ENCODE measurements at places on chromosomes 2 and 18.
A peak's percentile ranks its signal among the peaks of the same experiment; 100 is the strongest.

DNA sequence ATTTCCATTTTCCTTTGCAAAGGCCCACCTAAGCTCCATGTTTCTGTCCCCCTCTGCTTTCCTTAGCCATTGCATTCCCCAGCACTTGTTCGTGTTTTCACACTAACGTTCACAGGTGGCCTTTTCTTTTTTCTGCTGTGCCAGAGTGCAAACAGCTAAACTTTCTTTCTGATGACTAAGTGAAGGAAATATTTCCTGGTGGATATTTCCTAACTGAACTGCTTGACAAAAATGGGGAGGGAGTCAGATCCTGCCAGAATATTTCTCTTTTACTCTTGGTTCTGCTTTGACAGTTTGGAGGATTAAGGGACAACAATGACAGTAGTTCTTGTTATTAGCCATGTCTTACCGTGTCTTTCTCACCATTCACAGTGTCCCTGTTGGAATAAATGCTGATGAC lies 344.0 kb downstream of the ARHGAP15 start:
- no peak for DNase-seq

DNA sequence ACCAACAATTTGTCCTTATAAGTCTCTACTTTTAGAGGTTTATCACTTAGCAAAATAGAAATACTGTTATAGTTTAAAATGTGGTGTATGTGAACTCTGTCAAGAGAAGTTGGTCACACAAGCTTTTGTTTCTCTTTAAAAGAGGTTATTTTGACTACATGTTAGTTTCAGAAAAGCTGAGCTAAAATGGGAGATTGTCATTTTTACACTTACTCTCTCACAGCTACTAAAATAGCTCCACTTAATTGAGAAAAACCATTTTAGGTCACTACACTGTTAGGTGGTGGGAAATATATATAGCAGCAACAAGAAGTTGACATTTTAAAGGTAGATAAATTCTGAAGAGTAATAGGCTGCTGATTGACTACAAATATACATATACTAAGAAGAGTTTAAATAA lies 161.5 kb upstream of the KCNJ3 start:
- DNase-seq, result no peak

- DNase-seq, result no peak
Measured at GRCh38 chr2:238379096-238379810, 47.5 kb upstream of the ASB1 start.

DNA sequence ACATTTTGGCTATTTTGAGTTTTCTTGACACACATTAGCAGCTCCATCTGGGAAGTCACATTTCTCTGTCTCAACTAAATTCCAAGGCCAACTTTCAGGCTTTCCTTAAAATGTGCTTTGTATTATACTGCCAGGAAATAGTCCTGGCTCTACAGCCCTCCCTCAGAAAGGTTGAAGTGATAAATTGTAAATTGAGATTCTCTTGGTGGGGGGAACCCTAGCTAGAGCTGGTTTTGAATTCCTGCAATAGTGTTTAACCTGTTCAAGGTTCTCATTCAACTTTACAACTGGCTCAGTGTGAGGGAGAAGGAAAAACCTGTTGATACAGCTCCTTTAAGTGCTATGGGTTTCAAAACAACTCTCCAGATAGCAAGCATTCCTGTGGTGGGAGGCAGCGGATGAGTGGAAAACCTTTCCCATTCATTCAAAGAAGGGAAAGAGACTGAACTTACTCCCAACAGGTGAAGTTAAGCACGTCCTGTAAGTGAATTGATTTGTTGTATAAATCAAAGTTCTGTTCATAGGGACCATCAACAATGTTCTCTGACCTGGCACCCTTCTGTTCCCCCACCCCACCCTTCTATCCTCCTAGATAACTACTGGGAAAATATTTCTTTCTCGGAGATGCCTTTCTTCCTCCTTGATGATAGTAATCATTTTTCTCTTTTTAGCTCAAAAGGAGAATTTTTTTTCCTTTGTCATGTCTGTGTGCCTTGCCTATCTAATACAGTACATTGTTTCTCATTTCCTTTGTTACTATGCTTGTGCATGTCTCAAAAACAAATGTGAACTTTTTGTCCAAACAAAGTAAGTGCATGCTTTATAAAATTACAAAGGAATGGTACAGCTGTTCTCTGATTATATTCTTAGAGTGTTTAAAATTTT lies 44.2 kb upstream of the SLC39A10 start:
- no peak for DNase-seq

DNA sequence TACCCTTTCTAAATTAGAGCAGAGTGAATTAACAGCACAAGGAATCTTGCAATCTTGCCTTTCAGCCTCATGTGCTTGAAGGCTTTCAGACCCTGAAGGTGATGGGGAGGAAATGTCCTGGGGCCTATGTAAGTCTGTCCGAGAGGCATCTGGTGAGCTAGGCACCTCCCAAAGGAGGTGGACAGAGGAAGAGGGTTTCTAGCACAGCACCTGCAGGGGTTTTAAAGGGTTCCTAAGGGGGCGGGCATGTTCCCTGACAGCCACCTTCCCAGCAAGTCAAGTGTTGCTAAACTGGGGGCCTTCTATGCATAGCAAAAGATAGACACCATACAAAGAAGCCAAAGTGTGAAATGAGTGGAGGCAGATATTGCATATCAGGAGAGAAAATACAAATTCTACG lies 88.5 kb downstream of the CDH2 start:
- no peak for DNase-seq

DNA sequence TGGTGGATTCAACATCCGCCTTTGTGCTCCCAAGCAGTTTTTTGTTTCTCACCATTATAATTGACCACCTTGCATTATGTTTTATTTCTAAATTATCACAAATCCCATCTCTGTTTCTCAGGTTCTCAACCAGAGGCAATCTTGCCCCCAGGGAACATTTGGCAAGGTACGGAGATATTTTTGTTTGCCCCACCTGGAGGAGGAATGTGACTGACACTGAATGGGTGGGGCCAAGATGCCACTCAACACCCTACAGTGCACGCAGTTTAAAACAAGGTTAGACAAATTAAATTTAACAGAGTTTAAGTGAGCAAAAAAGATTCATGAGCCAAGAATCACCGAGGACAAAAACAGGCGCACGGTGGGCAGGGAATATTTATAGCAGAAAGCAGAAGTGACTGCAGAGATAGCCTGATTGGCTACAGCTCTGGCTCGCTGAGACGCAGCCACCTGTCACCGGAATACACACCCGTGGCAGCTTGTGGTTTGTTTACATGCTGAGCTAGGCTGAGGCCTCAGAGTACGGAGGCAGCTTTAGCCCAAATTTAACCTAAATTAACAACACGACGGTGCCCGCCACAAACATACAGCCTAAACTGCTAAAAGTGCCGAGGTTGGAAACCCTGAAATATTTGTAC lies 150.0 kb upstream of the ALKAL2 start:
- DNase-seq, result peak; percentile 71

DNA sequence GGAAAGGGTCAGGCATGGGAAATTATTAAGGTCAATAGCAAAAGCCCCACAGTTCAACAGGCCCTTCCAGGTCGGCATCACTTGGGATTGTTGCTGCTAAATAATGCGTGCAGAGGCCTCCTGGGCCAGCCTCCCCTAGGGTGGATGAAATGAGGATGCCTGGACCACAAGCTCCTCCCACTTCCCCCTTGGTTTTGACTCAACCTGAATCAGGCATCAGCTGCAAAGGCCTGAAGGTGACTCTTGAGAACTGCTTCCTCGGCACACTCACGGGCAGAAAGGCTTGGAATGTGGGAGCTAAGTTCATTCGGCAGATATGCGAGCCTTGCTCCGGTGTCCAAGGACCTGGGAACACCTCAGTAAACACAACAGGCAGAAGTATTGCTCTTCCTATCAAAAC lies 69.3 kb downstream of the MBP start:
- DNase-seq, result no peak

DNA sequence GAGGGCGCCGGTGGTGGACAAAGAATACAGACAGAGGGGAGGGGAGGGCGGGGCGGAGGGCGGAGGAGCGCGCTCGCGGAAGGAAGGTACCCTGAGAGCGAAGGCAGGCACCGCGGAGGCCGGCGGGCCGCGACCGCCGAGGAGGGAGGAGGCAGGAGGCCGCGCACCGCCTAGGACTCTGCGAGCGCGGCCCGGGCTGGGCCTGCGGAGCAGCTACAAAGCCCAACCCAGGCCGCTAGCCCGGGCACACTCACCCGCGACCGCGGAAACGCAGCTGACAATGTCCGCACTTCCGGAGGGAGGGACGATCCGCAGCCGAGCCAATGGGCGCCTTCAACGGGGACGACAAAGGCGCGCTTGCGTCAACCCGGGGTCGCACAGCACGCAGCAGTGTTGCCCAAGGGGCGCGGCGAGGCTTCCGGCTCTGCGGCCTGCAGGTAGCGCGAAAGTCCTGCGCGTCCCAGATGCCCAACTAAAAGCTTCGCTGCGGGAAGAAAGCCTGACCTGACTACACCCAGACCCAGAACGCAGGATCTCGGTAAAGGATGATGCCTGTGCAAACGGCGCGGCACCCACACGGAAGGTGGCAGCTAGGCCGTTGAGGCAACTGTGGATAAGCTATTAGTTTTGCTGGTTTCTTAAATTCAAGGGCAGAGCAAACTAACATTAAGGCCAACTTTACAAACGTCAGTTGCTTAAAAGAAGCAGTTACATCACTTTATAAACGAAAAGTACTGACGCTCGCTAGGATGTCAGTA lies at the start of gene C18orf32:
TSS of gene C18orf32 (minus strand) at position 282 of the 758 bp plus-strand sequence. CDS start 3,486 bp downstream, outside the sequence.
- peak; percentile 91 for DNase-seq

DNA sequence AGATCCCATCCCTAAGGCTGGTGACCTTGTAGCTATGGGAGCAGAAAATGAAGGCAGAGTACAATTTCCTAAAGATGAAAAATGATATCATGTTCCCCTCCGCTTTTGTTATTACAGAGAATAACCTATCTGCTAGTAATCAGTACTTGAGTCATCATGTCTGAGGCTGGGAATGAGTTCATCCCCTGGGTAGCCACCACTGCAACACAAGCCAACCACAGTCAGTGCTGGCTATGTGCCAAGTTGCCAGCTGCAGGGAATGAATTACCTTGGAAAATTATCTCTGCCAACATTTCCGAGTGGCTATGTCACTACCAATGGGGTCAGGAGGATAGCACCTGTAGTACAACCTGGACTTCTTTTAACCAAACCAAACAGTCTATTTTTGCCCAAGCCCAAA lies 1094.7 kb upstream of the DDX18 start:
- DNase-seq, result peak; percentile 11

DNA sequence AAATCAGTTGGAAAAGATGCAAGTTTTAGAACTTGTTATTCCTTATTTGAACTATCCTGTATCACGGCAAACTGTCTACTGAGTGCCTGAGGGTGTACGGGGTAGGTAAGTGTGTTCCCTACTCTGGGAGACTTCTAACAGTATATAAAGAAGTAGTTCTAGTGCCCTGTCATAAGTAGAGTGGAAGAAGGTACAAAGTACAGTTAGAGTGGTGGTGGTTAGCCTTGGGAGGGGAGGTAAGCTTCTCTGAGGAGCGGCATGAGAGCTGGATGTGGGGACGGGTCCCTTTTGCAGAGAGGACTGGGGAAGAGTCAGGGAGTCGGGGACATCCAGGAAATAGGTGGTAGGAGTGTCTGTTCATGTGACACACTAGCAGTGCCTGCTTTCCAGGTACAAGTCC lies 48.5 kb downstream of the DGKD start:
- no peak for DNase-seq

DNA sequence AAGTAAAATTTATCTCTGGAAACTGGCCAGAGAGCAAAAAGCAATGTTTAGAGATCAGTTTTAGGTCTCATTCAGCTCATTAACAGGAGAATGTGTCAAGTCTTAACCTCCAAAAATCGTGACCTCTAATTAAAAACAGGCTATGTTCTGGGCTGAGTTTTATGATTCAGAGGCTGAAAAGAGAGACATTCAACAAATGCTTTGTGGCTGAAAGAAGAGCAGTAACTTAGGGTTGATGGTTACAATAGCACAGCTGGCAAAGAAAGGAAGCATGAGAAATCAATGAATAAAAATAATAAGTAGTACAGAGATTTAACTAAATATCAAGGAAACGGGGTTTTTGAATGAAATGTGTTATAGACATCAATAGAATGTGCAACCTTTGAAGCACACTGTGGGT lies 13.1 kb downstream of the TGIF1 start:
- no peak for DNase-seq

GRCh38 chr2:201696151-201696659 lies 2.2 kb downstream of the MPP4 start:
- DNase-seq, result no peak

GRCh38 chr2:67036444-67036843 lies 360.7 kb upstream of the ETAA1 start:
- no peak for DNase-seq

- DNase-seq, result no peak
Measured at GRCh38 chr2:24203029-24203786, 28.4 kb downstream of the FAM228A start.

DNA sequence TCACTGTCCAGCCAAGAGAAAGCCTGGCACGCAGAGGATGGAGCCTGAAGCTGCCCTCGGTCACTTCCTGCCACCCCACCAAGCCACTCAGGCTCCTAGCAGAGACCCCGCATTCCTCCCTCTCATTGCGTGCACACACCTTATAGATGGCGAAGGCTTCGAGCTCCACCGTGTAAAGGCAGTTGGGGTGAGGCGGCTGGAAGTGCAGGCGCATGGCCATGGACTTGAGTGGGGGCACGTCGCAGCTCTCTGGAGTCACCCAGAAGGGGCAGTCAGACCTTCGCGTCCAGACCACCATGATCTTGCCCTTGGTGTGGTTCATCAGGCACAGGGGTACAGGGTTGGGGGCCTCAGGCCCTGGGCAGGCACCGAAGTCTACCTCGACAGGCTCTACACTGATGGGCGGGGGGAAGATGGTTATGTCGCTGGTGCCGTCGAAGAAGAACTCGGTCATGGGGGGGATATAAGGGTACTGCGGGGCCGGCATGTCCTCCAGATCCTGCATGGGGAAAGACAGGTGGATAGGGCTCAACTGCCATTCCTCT lies 13.7 kb downstream of the CFAP65 start:
- DNase-seq, result no peak

GRCh38 chr2:28293416-28293815 lies 99.2 kb upstream of the FOSL2 start:
- no peak for DNase-seq

DNA sequence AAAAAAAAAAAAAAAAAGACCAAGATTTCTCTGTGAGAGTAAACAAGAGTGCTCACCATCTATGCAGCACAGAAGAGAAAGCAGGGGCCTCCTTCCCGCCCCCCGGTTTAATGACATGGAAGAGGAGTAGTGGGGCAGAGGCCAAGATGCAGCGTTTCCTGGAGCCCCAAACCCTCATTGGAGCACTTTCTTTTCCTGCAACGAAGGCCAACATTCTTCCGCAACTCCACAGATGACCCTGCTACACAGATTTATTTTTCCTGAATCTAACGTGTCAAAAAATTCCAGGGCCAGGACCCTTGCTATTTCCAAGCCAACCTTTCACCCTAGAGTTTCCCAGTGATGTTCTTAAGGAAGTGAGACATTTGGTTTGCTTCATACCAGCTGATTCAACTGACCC lies 189.6 kb downstream of the MIB1 start:
- no peak for DNase-seq

DNA sequence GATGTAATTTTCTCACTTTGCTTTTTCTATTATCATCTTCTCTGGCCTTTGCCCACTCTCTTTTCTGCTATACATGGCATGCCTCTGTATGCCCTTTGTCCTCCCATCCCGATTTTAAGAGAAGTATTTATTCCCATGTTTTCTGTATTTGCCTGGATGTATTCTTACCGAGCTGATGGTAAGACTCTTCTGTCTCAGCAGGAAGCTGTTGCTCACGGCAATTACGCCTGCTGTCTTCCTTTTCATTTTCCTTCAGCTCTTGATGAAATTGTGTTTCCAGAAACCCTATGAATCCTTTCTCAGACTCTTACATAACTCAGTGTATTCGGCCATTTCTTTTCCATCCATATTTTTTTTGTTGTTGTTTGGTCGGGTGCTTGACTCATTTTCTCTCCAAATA lies 121.6 kb downstream of the SP3 start:
- DNase-seq, result no peak

Measured in T47D (cell line).